ENCODE measurements at places on chromosomes 3 and 15.

- DNase-seq = no peak
Measured at GRCh38 chr3:39414421-39414907, 7.9 kb downstream of the RPSA start.

GRCh38 chr3:152505926-152506325 lies 237.2 kb downstream of the MBNL1 start:
- no peak for DNase-seq

- DNase-seq = no peak
Measured at GRCh38 chr3:187963677-187964385, 190.1 kb upstream of the LPP start.

DNA sequence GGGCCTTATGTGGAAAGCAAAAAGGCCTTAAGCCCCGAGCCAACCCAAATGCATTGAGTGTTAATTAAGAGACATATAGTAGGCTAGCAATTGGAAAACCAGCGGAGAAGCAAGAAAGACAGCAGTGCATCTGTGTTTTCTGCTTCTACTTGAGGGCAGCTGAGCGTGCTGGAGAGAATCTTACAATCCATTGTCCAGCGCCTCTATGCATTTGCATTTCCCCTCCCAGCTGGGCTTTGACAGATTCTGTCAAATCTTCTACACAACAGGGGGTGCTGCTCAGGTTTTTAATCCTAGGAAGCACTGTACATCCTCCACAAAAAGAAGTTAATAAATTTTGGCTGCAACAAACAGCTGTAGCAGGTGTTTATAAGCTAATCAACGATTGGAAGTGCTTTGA lies 23.9 kb downstream of the SSR3 start:
- no peak for DNase-seq

DNA sequence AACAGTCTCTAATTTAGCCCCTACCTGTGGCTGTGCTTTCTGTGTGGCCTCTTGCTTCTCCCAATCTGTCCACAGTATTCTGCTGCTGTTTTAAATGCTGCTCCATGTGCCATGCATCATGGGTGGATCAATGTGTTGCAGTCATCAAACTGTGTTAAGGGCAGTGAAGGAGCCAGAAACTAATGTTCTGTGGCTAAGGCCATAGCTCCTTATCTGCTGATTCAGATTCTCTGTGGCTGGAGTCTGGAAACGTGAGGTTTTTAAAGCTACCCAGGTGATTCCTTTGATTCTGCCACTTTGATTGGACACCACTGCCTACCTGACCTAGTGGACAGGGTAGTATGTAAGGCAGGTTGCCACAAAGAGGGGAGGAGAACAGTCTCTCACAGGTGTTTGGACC lies 44.8 kb downstream of the MORC1 start:
- no peak for DNase-seq

- no peak for DNase-seq
Measured at GRCh38 chr3:40465111-40465407, 7.9 kb downstream of the RPL14 start.

DNA sequence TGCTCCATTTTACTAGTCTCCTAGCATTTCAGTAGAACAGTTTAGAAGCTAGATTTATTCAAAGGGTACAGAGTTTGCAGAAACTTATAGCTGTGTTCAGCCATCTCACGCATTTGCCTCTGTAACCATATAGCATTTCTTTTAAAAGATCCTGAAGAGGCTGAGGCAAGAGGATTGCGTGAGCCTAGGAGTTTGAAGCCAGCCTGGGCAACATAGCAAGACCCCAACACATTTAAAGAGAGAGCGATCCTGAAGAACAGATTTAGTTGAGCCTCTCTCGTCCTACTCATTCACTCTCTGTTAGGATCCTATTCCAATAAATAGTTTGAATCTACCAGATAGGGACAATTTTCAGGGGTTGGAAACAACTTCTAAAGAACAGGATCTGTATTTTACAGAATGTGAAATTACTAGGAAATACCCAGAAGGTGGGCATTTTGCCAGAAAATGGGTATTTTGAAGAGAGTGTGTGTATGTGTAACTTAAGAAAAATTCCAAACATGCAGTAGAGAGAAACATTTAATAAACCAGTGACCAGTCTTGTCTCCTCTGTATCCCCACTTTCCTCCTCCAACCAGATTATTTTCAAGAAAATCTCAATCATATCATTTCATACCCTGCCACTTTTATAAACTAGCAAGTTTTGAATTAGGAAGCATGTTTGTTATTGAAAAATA lies 4.5 kb downstream of the EIF3J start:
- DNase-seq = no peak

DNA sequence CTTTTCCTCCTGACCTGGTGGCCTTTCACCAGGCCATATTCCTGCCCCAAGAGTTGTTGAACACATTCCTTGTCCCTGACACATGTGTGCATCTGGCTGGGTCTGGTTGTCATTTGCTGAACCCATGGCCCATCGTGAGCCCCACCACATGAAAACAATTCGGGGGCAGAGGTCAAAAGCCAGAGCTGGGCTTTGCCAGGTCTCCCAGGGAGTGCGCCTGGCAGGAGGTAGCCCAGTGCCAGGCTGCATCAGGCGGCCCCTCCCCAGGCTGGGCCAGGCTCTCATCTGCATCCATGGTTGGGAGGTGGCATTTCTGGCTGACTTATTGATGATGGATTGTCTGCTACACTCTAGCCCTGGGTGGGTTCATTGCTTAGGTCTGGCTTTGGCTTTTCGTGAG lies 30.9 kb downstream of the SPSB4 start:
- no peak for DNase-seq

DNA sequence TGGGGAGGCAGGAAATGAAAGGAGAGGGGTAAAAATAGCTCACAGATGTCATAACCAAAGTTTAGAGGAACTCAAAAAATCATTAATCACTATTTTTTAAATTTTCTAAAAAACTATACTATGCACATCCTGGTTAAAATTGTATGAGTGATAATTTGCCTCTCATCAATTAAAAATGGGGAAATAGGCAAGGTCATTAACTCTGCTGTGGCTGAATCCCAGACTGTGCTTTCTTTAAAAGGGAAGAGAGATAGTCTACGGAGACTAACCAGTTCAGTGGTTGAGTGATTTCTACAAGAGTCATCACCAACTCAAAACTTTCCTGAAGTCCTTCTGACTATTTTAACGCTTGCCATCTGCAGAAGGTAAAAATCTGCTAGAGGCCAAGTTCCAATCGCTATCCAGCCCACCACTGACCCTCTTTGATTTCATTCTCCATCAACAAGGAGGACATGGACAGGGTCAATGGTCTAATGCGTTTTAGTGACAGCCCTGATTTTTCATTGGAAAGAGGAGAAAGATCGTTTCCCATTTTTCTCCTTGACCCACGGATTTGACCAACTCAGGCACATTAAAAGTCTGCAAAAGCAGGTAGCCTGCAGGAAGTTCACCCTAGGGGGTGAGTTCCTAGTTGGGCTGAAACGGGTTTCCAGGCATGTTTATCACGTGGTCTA lies 850 bp downstream of the SUCLG2 start:
- DNase-seq = no peak

DNA sequence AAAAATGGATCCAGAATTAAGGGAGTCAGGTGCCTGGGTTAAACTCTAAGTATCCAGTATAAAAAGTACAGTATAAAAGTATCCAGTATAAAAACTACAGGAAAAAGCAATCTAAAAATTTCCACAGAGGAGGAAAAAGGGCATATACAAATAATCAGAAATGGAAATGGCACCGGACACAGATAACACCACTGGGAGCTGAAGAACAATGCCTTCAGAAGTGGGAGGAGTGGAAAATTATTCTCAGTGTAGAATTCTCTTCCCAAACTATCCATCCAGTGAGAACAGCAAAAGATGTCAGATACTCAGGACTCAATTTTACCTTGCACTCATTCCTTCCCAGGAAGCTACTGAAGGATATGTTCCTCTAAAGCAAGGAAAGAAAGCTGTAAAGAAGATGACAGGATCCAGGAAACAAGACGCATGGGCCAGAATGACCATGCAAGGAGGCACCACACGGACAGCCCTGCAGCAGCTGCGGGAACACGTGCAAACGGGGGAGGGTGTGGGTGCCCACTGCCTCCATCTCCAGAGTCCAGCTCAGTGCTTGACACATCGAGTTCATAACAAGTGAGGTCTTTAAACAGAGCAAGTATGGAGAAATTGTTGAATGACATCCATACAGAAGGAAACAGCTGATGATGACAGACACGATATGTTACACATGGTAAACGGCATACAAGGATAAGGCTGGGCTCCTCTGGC lies 68.5 kb downstream of the CHSY1 start:
- DNase-seq = no peak

DNA sequence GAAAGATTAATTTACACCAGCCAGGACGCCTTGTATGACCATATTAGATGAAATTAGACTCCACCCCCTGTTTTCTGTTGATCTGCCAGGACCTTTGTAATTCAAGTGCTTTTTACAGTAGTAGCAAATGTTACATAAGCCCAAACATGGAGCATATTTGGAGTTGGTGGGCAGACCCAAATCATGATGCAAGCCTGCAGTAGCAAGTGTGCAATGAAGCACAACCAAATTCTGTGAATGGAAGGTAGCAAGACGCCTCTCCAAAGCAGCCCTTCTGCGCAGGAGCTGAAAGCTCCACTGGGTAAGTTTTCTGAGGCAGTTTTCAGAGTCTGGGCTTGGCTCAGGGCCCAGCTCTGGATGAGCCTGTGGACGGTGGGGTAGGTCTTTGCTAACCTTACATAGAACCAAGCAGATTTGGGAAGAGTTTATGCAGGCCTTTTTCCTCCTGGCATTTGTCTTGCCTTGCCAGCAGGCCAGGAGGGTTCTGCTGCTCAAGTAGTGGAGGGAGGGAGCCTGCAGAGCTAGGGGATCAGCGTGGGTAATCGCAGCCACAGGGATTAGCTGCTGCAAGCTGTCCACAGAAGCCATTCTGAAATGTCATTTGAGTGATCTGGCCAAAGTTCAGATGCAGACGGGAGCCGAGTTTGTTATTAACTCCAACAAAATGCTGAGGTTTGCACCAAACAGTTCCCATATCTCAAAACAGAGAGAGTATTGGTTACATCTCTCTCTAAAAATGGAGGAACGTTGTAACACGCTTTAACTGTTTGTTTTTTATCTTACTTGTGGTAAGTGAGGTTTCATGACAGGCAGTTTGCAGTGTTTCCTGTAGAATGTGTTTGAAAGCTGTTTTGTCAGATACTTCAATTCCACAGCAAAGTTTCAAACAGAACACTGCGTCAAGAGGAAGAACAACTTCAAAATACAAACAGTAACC lies 55.4 kb downstream of the PSMD6 start:
- no peak for DNase-seq

DNA sequence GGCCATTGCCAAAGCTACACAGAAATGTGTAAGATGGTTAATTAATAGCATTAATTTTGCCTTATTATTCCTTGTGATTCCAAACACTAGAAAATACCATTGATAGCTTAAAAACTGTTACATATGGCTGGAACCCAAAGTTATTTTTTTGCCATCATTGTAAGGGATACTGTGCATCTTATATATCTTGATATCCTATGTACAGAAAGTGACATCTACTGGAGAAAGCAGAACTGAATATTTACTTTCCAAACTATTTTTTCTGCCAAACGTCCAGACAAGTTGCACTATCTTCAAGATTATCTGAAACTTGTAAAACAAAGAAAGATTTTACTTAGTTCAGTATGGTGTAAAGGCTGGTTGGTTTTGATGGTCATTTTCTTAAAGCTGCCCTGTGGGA lies 33.3 kb upstream of the MEIS2 start:
- DNase-seq = no peak

DNA sequence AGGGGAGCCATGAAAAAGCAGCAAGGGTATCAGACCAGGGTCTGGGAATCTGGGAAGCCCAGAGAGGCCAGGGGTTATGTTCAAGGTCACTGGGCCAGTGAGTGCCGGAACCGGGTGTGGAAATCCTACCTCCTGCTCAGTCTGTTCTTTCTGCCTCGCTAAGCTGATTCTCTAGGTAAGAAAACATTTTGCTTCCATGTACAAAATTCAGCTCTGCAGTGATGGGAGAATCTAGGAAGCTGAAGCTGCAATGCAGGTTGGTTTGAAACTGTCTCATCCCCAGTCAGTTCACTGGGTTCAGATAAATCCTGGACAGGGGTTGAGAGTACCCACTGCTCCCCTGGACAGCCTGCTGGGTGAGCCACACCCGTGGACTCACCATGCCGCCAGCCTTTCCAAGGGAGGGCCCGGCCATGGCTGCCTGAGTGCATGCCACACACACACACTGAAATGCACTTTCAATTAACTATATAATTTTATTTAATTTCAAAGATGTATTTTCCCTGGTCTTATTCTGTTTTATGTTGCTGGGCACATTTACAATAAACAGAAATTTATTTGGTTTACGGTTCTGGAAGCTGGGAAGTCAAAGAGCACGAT lies 108.4 kb downstream of the CORO2B start:
- no peak for DNase-seq

- no peak for DNase-seq
Measured at GRCh38 chr3:146072824-146073223, 88.2 kb downstream of the PLOD2 start.

DNA sequence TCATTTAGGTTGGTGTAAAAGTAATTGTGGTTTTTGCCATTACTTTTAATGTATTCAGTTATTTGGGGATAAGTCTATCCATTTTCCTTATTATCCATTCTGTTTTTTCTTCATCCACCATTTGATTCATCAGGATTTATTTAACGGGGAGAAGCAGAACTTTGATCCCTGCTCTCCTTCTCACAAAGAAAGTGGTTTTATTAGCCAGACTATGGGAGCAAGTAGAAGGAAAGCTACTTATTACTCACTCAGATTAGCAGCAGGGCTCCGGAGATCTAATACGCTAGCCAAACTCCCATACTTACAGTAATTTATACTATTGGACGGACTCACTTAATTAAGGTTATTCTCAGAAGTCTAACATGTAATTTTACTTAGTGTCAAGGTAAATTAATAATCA lies 14.7 kb upstream of the TMEM87A start:
- no peak for DNase-seq
